Activated CD8-positive, alpha-beta T cell treated with anti-CD3 and anti-CD28 coated beads for 36 hours (primary cell): ENCODE measurements at places on chromosomes 6 and 20. TPM values are rescaled to one million over a fixed set of nuclear protein-coding genes. Genes with fewer than 3 reads are reported as not detected.
A peak's percentile ranks its signal among the peaks of the same experiment; 100 is the strongest.

The WFDC13 gene
- total RNA-seq: not detected

The PFDN4 gene
- 37.4 TPM for total RNA-seq

The ZC2HC1B gene
- total RNA-seq: not detected

The PPP1R14C gene
- total RNA-seq: 0.86 TPM

The KCNB1 gene
- not detected for total RNA-seq

- DNase-seq: no peak
These were observed 46.6 kb upstream of the PTPRK start for GRCh38 chr6:128567029-128567428.

DNA sequence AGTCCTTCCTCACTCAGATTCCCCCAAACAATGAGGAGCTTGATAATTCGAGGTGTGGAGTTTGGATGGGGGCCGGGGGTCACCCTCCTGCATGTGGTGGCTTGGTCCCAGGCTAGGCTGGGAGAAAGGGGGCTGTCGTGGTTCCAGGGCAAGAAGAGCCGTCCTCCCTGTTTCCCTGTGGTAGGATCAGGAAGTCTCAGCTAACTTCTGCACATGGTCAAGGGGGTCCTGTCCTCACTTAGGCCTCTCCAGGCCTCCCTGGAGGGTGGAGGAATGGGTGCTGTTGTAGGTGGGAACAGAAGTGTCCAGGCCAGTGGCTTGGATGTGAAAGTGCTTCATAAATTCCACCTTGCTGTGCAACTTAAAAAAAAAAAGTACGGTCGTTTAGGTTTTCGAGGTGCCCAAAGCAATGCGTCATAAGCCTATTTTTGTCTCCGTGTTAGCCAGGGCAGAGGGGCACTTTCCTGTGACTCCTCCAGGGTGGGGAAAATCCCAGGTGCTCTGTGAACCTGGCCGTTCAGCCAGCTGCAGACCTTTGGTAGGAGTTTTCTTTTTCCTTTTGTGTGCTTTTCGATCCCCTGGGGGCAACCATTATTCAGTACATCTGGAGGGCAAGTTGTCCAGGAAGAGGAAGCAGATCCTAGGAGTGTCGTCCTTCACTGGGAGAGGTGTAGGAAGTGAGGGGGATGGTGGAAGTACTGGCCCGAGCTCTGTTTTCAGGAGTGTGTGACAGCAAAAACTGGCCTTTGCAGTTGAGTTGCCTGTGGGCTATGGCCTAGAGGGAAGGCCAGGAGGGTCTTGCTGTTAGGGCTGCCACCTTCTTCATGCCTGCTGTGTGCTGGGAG, 9.6 kb downstream of the IGF2R start:
- DNase-seq: peak; percentile 84

DNA sequence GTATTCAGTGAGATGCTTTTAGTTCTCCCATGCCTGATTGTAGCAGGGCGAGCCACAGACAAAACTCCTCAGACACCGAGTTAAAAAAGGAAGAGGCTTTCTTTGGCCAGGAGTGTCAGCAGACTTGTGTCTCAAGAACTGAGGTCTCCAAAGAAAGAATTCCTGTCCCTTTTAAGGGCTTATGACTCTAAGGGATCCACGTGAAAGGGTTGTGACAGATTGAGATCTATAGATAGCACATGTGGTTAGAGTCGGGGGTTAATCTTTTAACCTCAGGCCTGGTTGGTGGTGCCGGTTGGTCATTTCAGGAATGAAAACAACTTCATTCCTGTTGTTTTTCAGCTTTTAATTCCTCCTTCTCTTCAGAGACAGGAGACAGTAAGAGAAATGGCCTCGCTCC, 168.8 kb upstream of the GRIK2 start:
- no peak for DNase-seq

DNA sequence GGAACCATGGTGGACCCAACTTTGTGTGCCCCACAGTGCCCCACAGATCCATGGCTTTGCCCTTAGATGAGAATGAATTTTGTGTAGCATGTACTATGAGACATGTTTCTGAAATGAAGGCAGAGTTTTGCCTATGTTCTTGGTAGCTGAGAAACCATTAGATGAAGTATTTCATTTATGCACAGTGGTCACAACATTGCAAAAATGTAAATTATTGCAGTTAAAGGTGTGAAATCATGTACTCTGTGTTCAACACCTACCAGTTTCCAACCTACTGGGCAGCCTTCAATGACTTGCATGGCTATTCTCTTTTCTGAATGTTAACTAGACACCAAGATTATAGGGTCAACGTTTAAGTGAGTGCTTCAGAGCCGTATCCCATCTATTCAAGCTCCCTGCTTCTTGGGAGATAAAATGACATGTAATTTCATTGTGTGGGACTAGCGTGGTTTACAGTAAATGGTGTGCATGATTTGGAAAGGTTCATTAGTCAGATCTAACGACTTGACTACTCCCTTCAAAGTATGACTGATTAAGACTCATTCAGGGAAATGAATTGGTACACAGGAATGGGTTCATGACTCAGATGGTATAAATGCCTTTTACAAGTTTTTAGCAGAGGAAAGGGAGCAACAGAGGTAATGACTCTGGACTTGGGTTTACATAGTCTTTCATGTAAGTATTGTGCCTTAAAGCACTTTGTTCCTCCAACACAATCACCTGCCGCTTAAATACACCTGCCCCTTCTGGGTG, 106.1 kb upstream of the AKIRIN2 start:
- no peak for DNase-seq

DNA sequence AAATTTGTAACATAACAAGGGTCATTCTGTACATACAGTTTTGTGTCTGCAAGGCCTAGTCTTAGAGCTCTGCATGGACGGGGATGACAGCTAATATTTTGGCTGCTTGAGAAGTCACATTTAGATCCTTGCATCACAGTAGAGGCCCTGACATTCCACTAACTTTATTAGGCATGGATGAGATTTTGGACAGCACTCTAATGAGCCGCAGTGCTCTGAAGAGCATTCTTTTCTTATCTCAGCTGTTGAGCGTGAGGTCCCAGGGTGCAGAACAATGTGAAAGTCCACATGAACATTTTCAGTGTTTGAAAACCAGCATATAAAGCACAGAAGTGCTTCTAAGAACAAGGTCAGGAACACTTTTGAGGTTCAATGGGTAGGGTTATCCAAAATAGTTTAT, 58.9 kb downstream of the IPCEF1 start:
- no peak for DNase-seq

- DNase-seq: no peak
These were observed 73.6 kb downstream of the RALGAPA2 start for GRCh38 chr20:20638878-20639277.
